ENCODE measurements at places on chromosomes 1 and 21.
A peak's percentile ranks its signal among the peaks of the same experiment; 100 is the strongest.

DNA sequence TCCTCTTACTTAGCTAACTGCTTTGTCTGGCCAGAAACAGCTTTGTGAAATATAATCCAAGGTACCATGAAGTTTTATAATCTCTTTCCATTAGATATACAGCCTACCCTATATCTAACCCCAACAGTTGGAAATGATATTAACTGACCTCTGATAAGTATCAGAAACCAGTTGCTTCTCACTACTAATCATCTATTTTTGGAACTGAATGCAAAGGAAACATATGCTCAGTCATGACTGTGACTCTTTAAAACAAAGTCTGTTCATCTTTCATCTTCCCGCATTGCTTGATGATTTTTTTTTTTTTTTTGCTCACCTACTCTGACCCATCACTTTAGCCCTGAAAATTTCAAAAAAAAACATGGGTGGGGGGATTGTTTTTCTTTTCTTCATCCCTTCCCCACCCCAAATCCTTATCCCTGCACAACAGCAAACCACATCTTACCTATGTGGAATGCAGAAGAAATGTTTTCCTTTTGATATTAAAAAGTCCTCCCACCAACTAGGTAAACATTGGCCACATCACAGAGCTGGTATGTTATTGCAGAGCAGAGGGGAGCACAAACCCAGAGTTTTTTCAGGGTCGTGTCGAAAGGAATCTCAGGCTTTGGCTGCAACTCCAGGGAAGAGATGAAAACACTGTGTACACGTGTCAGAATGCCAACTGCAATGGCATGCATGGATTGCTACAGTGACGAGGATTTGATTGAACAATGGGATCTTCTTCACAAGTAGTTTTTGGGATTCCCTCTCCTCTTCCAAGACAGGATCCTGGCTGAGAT lies 137.3 kb downstream of the SLC30A10 start:
- no peak for DNase-seq

DNA sequence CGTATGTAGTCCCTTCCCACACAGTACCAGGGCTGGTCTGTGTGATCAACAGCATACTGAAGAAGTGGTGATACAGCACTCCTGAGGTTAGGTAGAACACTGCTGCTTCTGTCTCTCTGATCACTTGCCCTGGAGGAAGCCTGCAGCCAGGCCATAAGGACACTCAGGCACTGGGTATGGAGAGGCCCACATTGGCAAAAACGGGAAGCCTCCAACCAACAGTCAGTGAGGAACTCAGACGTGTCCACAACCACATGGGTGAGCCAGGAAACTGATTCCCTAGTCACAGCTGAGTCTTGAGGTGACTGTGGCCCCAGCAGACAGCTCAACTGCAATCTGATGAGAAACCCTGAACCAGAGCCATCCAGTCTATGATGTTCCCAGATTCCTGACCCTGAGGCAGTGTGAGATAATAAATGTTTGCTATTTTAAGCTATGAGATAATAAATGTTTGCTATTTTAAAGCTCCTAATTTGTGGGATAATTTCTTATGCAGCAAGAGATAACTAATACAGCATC lies 62.5 kb downstream of the COQ8A start:
- no peak for DNase-seq

DNA sequence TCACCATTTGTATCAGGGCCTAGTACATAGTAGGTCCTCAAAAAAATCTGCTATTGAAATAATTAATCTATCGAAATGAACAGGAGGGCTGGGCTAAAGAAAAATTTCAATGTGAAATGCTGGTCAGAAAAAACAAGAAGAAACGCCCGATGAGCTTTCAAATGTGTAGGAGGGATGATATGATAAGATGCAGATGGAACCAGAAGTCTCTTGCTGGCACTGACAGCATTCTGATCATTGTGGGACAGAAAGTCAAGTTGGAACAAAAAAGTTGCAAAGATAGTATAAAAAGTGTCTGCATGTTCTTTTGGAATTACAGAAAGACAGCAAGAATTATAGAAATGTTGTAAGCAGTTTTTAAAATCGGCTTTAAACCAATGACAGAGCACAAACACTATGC lies 11.1 kb downstream of the G0S2 start:
- no peak for DNase-seq

DNA sequence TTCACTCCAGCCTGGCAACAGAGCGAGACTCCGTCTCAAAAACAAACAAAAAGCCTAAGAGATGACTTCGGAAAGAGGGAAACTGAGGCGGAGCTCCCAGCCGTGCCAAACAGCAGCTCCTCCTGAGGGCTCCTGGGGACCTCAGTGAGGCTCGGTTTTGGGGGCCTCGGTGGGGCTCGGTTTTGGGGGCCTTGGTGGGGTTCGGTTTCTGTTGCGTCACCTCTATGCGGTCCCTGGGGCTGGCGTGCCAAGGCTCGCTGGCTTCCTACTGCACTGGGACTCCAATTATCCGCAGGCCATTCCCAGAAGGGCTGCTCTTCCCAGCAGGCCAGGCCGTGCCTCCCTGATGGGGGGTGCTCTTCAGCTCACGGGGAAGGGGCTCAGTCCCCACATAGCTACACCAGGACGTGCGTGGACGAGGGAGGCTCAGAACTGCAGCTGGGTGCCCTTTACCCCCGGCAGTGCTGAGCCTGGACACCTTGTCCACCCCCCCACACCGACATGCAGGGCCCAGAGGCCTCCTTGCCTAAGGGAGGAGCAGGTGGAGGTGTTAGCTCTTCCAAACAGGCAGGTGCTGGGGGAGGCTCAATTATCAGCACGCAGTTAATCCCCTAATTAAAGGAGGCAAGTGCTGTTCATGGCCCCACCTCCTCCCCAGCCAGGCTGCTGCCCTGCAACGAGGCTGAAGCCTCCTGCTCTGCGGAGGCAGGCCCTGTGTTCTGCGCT lies 5.1 kb upstream of the C1orf159 start:
- no peak for DNase-seq

GRCh38 chr1:225526878-225527277 lies 99.0 kb upstream of the LBR start:
- no peak for DNase-seq

DNA sequence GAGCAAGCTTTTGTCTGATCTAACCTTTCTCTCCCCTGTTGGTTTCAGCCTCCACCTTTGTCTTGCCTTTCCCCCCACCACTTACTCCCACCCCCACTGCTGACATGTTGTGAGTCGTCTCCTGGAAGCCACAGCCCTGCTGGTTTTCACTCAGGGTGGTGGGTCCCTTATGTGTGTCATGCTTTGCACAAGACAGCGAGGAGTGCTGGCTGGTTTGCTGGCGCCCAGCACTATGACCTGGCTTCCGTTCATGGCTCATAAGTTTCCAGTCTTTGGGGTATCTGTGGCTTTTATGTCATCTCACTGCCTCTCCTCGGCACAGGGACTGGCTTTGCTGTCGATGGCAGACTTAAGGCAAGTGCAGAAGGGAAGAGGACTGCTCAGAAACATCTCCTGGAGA lies 177.7 kb downstream of the KIF26B start:
- no peak for DNase-seq

- DNase-seq, result no peak
Observed at GRCh38 chr1:83090195-83090594, 908.7 kb downstream of the TTLL7 start.

- DNase-seq, result no peak
Observed at GRCh38 chr1:38208716-38209632, 162.4 kb upstream of the POU3F1 start.

DNA sequence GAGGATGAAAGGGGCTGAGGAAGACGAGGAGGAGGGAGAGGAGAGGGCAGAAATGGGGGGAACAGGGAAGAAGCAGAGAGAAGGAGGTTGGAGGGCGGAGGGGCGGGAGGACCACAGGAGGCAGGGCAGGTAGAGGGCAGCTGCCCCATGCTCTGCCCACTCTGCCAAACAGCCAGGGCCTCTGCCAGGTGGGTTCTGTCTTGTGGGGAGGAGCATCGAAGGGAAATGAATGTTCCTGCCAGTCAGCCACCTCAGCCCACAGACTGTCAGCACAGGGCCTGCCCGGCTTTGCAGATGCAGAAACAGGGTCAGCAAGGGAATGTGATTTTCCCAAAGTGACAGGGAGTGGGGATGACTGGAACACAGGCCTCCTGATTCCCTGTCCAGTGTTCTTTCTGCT lies 82.6 kb downstream of the GRIK3 start:
- DNase-seq, result no peak

GRCh38 chr1:35298464-35298863 lies 30.0 kb downstream of the ZMYM4 start:
- DNase-seq, result peak; percentile 4

GRCh38 chr1:37153116-37154100 lies 119.1 kb upstream of the GRIK3 start:
- no peak for DNase-seq

GRCh38 chr1:34611571-34611970 lies 143.3 kb upstream of the GJB5 start:
- no peak for DNase-seq

DNA sequence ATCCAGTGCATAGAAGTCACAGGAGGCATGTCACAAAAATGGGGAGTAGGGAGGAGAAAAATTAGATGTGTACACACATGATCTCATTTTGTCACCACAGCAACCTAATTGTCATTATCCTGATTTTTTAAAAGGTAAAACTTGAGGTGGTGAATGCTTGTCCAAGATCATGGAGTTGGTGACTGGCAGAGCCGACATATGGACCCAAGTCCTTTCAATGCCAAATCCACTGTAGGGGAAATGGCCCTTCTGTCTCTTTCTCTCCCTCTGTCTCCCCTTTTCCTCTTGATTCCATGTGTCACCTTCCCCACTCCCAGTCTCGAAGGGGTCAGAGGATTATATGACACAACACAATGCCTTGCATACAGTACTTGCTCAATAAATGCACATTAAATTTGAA lies 65.7 kb upstream of the JUN start:
- DNase-seq, result no peak

GRCh38 chr1:37448185-37448584 lies 26.2 kb upstream of the ZC3H12A start:
- no peak for DNase-seq

- DNase-seq, result no peak
Observed at GRCh38 chr1:30488324-30488913, 235.0 kb downstream of the MATN1 start.

- DNase-seq, result no peak
Observed at GRCh38 chr1:17732475-17732874, 22.7 kb upstream of the ACTL8 start.

DNA sequence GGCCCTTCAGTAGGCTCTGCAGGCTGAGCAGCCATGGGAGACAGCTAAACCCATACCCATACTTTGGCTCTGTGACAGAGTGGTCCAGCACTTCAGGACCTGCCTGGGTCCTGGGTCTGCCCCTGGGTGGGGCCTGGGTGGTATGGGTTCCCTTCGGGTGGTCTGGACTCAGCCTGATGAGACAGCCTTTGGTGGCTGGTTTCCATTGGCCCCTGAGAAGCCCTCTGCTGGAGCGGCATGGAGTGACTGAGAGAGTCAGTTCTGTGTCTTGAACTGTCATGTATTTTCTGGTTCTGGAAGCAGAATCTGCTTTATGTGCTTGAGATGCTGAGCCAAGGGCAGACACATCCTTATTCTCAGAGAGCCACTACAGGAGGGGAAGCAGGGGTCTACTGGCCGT lies 31.3 kb upstream of the KCNA2 start:
- no peak for DNase-seq

DNA sequence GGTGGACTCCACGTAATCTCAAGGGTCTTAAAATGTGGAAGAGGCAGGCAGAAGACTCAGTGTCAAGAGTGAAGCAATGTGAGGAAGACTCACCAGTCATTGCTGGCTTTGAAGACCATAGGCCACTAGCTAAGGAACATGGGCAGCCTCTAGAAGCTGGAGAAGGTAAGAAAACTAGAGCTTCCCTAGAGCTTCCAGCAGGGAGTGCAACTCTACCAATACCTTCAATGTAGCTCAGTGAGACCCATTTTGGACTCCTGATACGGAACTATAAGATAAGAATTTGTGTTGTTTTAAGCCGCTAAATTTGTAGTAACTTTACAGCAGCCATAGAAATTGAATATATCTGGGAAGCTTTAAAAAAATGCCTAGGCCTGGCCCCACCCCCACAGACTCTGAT lies 18.9 kb downstream of the METTL13 start:
- DNase-seq, result no peak

- no peak for DNase-seq
Observed at GRCh38 chr1:198867182-198867581, 228.3 kb downstream of the PTPRC start.

DNA sequence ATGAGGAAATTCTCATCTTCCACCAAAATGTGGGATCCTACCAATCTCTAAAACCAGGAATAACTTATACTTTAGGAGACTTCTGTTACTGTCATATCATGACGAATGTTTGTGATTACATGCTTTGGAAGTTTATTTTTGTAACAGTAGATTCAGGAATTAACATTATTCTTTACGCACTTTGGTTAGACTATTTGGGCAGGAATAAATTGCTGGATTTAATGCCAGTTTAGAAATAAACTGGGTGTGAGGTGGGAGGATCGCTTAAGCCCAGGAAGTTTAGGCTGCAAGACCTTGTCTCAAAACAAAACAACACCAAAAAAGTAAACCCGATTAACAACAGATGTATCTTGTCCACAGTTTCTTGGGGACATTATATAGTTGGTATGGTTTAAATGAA lies 52.1 kb downstream of the MIGA1 start:
- DNase-seq, result no peak

GRCh38 chr1:37477198-37477931 lies 3.0 kb downstream of the ZC3H12A start:
- DNase-seq, result no peak

DNA sequence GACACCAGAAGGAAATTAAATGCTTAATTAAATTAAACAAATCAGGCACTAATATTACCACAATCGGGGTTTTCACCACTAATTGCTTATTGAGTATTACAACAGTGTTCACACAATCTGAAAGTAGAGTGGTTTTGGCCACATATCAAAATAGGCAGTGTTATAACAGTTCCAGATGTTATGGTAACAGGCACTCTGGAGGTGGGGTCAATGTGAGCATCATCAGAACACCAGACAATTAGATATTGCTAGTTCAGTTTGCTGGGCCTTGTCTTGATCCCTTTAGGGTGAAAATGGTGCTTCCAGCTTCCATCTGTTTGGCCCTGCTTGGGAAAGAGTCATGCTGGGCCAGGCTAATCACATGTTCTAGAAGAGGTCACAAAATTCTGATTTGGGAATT lies 14.5 kb upstream of the DDAH1 start:
- DNase-seq, result no peak

DNA sequence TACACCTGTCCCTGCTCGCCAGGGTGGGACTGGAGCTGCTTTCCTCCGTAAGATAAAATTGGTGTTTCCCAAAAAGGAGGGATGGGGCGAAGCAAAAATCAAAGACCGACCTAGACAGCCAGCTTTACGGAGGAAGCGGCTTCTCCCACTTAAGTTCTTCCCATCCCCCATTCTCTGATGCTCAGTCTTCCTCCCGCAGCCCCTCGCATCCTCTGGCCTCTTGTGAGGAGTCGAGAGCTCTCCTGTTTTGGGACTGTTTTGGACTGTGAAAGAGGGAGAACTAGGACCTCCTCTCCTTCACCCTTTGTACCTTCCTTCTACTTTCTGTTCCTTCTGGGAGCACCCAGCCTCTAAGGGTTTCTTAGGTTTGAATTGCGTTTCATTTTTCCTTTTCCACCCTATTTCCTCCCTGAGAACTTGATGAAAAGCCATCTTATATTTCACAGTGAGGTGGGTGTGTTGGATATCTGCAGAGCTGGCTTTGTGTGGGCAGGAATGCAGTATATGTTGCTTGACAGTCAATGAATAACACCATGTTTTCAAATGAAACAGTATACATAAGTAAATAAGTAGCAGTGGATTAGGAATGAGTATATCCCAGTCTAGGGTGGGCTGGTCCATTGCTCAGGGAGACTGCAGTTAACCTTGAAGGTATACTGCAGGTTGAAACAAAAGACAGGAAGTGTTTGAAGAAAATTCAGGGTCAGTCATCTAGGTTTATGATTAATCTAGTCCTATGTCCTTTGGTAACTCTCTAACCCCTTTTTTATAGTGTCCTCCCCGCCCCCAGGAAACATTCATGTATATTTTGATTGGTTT lies 848 bp downstream of the CTTNBP2NL start:
- no peak for DNase-seq
